ENCODE measurements at places on chromosomes 1 and 21.

GRCh38 chr1:201902198-201902597 is 13.5 kb downstream of the SHISA4 start:
- DNase-seq = no peak

DNA sequence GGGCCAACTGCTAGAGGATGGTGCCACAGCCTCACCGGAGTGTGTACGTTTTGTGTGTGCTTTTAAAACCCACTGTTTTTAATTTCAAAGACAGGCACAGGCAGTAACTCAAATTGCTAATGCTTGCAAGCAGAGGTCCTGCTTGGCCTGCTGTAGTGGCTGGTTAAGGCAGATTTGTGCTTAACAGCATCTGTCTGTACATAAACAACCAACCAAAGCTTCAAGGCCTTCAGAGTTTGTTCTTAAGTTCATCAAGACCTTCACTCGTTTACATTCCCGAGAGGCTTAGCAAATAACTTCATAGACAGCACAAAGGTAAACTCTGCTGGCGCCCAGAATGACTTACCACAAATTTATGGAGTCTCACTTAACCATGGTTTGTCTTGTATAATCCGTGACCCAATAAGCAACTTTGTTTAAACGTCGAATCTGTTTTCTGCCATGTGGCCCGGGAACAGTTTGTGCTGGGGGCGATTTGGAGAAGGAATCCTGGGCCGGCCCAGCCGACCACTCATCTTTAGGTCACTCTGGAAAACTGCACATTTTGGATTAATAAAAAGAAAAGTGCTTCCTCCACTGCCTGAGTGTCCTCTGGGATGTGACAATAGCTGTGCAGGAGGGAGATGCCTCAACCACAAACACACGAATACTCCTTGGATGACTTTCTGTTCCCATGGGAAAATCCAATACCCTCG is 58.1 kb downstream of the CAPZB start:
- peak; percentile 69 for DNase-seq

DNA sequence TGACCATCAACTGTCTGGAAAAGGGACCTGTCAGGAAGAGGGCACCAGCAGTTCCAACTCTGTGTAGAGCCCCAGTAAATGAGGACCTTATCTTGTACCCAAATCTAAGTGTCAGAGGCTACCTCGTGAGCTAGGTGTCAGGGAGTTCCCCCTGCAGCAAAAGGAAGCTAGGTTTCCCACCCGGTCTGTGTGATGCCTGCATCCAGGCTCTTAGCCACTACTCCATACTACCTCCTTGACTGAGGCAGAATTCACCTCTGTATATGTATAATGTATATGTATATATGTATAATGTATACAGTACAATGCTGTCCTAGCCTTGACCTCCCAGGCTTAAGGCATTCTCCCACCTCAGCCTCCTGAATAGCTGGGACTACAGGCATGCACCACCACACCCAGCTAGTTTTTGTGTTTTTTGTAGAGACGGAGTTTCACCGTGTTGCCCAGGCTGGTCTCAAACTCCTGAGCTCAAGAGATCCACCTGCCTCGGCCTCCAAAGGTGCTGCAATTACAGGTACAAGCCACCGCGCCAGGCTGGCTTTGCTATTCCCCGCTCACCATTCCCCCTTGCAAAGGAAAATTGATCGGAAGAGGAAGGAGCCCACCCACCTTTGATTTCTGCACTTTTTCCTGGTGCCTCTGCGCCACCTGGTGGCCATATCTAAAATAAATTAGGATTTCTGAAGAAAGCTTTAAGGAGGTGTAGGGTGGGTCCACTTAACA is 15.7 kb upstream of the LUZP1 start:
- no peak for DNase-seq

GRCh38 chr1:94000510-94001282 is 91.5 kb upstream of the GCLM start:
- no peak for DNase-seq

DNA sequence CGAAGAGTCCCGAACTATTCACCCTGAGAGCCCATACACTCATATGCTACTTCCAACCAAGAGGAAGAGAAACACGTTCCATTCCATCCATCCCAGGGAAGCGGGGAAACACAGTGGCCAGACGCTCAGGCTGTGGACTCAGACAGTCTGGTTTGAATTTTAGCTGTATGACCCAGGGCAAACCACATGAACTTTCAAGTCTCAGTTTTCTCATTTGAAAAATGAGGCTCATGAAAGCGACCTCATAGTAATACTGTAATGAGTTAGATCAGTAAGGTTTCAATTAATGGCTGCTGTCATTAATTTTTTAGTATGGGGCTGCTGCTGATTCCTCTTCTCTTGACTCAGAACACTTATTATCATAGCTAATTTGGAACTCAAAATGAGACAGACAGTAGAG is 1.5 kb downstream of the FCRL4 start:
- DNase-seq = no peak

DNA sequence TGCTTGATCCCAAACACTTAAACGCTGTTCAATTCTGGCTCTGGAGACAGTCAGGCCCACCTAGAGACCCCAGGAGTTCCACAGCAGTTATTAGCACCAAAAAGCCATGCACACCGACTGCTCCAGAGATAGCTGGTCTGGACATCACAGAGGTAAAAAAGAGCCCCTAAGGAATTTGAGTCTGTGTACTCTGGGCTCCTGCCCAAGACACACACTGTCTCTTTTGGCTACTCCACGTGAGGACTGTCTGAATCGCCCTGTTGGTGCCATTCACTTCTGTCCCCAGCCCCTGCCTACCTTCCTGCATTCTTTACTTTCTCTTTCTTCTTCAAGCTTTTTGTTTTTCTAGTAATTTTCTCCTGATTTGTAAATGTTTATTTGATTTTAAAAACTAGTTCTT is 197.4 kb downstream of the ADGRL2 start:
- no peak for DNase-seq

GRCh38 chr1:230391776-230392535 is 34.2 kb downstream of the PGBD5 start:
- peak; percentile 65 for DNase-seq

- DNase-seq = no peak
Measured at GRCh38 chr1:215397106-215397505, 170.0 kb upstream of the KCTD3 start.

DNA sequence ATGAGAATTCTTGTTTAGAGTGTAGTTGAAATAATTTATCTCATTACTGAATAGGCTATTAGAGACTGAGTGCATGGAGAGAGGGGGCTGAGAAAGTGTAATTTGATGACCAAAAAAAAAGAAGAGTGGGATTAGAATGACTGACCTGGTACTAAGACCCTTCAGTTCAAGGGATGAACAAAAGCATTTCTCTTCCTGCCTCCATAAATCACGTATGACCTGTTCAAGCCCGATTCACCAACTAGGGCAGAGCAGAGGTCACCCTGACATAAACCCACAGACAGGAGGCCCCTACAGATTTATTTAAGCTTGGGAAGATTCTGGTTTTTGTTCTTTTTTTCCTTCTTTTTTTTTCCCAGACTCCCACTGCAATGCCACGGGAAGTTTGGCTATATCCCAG is 123.7 kb upstream of the COP1 start:
- no peak for DNase-seq

DNA sequence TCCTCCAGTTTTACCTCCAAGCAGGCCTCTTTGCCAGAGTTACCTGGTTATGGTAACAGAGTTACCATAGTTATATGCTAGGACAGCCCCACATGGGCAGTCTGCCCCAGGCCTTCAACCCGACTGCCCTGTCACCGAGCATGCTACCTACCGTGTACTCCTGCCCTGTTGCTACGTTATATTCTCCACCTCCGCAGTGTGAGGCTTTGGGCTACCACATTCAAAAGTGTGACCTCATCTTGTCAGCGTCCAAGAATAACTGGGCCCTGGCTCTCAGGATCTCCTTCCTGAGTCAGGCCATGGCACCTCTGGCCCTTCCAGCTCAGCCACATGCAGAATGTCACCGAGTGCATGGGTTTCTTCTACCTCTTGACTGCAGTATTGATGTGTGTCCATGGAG is 8.9 kb downstream of the MAPKAPK2 start:
- no peak for DNase-seq

DNA sequence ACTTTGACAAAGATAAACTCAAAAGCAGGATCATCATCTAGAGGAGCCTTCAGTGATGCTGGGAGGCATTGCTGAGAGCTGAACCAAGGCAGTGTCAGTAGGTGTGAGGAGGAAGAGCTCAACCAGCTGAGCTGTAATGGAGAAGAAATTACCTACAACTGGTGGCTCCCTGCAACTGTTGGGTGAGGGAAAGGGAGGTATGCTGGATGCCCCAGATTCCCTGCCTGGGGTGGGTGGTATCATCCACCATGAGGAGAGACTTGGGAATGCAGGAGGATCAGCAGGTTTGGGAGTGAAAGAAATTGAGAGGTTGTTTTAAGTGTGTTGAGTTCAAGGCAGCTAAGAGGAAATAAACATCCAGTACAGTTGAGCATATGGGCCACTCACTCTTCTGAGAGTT is 199.8 kb downstream of the DNM3 start:
- no peak for DNase-seq

- DNase-seq = no peak
Measured at GRCh38 chr1:62621907-62622306, 24.6 kb downstream of the ANGPTL3 start.

DNA sequence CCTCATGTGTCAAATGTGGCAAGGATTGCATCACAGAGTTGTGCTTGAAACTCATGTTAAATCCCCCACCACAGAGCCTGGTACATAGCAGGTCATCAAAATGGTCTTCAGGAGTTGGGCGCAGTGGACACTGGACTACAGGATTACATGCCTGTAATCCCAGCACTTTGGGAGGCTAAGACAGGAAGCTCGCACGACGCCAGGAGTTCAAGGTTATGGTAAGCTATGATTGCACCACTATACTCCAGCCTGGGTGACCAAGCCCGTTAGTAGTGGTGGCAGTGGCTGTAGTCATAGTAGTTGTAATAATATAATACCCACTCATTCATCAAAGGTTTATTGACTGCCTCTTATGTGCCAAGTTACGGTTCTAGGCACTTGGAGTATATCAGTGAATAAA is 123.4 kb upstream of the IRF2BP2 start:
- DNase-seq = no peak

DNA sequence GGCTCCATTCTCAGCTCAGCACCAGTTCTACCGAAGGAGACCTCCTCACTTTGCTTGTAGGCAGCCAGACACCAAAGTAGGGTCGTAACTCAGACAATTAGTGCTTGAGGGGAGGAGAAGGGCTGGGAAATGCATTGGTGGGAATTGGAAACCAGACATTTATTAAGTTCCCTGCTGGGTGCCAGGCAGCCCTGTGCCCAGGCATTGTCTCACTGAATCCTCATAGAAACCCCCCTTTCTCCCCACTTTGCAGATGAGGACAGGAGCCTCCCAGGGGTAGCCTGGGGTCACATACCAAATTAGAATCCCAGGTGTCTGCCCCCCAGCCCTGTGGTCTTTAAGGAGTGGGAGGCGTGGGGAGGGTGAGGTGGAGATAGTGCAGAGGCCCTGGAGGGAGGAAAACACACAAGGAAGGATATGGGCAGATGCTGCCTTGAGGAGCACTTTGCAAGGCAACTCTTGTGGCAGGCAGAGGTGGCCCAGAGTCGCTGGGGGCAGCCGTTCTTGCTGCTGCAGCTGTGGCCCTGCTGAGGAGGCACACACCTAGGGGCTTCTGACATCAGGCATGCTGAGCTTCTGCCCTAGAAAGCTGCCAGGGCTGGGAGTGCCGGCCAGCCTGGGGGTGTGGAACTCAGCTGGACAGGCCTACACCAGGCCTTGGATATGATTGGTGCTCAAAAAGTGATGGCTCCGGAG is 29.4 kb downstream of the CDK18 start:
- DNase-seq = peak; percentile 69

DNA sequence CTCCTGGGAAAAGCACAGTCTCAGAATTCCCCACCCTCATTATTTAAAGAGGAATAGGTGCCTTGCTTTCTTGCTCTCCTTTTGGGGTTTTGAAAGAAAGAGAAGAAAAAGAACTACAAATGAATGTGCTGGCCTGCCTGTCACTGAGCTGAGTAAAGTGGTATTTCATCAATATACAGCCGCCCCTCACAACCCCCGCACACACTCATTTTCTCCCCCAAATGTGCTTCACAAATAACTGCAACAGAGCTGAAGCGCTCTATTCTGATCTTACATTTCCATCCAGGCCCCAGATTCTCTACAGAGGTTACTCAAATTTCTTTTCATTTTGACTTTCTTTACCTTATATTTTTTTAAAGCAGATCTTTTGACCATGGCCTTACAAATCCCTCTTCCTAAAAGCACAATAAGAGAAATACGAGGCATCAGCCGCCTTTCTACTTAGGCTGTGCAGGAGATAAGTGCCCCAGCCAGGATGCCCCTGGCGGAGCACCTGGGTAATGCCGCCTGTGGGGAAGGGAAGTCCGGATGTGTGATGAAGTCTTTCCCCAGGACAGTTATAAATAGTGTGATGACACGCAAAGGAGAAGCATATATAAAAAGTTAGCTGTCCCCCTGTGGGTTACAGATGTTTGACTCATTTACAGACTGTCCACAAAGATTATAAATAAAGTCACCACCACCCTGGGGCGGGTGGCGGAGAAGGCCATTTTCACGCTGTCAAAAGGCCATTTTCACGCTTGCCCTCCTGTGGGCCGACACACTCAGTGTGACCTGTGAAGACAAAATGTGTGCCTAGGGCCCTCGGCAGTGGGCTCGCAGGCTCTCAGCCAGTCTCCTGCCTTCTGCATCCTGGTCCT is 6.5 kb downstream of the KCNN3 start:
- DNase-seq = no peak

DNA sequence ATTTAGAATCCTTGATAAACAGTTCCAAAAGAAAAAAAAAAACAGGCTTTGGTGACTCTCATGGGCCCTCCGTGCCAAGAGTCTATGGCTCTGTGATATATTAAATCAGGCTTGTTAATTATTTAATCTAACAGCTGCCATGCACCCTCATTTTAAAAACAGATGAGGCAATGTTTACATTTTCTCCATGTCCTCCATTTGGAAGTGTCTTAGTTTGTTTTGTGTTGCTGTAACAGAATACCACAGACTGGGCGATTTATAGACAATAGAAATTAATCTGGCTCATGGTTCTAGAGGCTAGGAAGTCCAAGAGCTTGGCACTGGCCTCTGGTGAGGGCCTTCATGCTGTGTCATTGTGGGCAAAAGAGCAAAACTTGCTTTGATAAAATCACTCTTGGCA is 58.0 kb downstream of the B3GALT5 start:
- DNase-seq = no peak

DNA sequence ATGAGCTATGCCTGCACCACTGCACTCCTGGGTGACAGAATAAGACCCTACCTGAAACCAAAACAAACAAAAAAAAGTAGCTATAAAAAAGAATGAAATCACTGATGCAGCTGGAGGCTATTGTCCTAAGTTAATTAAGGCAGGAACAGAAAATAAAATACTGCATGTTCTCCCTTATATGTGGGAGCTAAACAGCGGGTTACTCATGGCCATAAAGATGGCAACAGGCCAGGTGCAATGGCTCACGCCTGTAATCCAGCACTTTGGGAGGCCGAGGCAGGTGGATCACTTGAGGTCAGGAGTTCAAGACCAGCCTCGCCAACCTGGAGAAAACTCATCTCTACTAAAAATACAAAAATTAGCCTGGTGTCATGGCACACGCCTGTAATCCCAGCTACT is 152.7 kb downstream of the PIK3R3 start:
- DNase-seq = no peak

GRCh38 chr1:223730479-223731132 is 18.3 kb downstream of the CAPN2 start:
- no peak for DNase-seq

Measured in posterior vena cava (tissue), 2 donors.